ENCODE measurements at places on chromosomes 1 and 21. TPM values are rescaled to one million over a fixed set of nuclear protein-coding genes. Genes with fewer than 3 reads are reported as not detected.

SLC6A17 gene
- total RNA-seq = 0.60 TPM

AGT gene
- not detected for total RNA-seq

SEMA4A gene
- total RNA-seq = 0.29 TPM

OVAAL gene
- total RNA-seq = not detected

C1orf185 gene
- not detected for total RNA-seq

DNA sequence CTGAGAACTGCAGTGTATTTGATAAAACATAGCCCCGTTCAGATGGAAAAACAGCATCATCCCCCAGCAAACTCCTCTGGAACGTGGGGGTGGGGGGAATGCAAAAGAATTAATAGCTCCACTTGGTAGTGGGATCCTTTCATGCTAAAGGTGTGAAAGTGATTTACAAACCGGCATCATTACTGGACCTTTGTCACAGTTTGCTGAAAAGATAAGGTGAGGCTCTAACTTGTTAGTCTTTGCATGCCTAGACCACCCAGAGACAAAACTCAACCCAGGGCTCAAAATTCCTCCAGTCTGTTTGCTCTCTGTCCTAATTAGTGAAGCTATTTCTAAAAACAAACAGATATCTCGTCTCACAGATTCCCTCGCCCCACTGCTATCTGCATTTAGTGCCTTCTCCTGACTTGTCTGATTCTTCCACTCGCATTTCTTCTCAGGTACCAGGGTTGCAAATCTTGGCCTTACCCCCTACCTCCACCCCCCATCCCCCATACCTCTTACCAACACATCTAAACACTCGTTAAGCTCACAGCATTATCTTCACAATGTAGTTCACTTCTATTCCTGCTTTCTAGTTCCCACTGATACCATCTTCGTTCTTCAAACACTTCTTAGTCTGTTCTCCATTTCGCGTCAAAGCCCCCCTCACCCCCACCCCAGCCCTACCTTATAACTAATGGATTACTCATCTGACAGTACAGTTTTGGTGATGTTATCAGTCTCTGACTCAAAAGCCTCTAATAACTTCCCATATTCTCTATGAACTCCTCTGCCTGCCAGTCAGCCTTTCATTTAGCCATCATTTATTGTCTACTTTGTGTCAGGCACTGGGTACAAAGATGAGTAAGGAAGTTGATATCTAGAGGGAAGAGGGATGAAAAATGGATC lies 11.8 kb downstream of the IER5 start:
- no peak for DNase-seq

DNA sequence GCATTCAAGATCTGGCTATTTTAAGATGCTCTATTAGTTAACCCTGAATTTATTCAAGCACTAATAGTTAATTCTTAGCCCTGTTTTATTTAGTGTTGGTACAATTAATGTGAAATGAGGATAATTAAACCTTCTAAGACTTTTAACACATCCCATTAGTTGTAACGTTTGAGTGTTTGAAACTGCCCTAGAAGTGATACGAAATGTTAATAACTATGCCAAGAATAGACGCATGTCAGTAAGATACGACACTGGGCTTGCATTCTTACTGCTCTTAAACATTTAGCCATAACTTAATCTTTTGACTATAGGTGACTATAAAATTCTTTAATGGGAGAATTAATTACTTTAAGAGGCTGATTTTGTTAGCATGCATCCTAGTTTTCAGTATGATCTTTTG lies 9.8 kb downstream of the H3-3A start:
- DNase-seq = no peak

DNA sequence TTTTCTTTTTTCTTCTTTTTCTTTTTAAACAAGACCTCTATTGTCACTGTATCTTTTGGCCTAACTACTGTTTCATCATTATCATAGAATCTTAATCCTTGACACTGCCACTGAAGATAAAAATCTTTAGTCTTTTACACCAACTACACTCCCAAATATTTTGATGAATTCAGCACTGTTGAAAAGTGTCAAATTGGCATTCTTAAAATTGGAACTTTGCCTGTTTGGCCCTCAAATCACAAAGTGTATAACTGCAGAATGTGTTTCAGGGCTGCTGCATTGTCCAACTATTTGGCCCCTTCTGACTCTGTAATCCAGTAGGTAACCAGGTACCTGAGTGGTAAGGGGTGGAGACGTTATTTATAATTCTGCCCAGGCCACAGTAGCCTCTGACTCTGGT lies 34.3 kb downstream of the ACTN2 start:
- DNase-seq = no peak

- no peak for DNase-seq
Observed at GRCh38 chr1:243548516-243548915, 292.7 kb downstream of the SDCCAG8 start.

GRCh38 chr1:145988773-145989172 lies 7.6 kb downstream of the TXNIP start:
- DNase-seq = no peak

- no peak for DNase-seq
Observed at GRCh38 chr21:45792682-45793383, 149.3 kb downstream of the PCBP3 start.

GRCh38 chr1:69967245-69967766 lies 238.1 kb downstream of the LRRC40 start:
- no peak for DNase-seq

DNA sequence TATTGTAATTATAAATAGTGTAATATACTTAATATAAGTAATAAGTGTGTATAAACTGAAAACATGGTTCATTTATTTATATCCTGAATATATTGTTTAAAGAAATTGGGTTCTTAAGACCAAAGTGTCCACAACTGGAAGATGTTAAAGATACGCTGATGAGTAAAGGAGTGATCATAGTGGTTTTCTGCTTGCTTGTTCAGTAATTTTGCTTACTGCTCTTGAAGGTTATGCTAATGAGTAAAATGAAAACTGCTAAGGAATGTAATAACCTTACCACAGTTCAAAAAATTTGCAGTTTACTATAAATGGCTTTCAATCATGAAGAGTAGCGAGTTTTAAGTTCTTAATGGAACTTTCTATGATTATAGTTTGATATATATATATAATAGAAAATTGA lies 22.0 kb downstream of the DONSON start:
- DNase-seq = no peak

DNA sequence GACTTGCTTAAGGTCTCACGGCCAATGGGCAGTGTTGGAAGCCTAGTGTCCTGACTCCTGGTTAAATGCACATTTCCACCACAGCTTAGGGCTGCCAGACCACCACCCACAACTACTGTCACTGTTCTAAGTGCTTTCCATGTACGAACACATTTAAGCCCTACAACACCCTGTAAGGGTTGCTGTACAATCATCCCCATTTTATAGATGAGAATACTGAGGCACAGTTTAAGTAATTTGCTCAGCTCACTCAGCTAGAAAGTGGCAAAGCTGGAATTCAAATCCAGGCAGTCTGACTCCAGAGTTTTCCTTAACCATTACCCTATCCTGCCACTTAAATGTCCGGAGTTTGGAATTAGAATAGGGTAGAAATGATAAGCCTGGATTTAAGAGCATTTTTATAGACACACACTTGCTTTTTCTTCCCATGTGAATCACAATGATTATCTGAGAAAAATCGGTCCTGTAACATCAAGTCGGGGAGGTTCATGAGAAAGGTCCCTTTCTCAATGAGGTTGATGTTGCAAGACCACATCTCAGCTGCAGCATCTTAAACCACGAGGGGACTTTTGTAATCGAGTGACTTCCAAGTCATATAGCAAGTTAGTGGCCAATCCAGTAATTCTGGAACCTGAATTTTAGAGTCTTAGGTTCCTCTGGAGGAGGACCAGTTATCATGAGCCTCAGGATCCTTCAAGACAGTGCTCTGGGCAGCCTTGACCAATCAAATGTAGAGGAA lies 8.6 kb downstream of the E2F2 start:
- no peak for DNase-seq

DNA sequence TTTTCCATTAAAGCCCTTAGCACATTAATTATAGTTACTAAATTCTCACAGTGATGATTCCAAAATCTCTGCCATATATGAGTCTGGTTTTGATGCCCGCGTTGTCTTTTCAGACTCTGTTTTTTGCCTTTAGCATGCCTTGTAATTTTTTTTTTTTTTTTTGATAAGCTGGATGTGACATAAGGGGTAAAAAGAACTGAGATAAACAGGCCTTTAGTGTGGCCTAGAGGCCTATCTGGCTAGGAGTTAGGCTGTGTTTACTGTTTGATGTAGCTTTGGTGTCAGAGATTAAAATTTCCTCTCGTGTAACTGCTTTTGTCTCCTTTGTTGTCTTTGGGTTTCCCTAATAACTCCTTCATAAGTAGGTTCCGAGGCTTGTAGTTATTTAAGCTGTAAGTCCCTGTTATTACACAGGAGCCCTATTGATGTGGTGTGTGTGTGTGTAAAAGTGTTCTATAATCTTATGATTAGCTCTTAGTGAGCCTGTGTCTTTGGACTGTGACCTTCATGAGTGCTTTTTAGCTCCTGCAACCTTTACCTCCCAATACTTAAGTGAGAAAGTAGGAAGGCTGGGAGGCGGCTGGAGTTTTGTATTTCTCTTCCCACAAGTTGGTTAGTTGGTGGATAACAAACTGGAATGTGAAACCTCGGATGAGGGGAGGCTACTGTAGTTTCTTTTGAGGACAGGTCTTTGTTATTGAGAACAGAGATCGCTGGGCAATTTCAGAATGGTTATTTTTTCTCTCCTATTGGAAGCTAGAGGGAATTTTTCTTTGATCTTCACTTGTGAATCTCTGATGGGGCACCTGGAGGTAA lies 19.3 kb downstream of the HS2ST1 start:
- DNase-seq = no peak

- no peak for DNase-seq
Observed at GRCh38 chr21:43935711-43936110, 70.7 kb downstream of the AGPAT3 start.
